ENCODE measurements at places on chromosomes 5 and 9.
A peak's percentile ranks its signal among the peaks of the same experiment; 100 is the strongest.

DNA sequence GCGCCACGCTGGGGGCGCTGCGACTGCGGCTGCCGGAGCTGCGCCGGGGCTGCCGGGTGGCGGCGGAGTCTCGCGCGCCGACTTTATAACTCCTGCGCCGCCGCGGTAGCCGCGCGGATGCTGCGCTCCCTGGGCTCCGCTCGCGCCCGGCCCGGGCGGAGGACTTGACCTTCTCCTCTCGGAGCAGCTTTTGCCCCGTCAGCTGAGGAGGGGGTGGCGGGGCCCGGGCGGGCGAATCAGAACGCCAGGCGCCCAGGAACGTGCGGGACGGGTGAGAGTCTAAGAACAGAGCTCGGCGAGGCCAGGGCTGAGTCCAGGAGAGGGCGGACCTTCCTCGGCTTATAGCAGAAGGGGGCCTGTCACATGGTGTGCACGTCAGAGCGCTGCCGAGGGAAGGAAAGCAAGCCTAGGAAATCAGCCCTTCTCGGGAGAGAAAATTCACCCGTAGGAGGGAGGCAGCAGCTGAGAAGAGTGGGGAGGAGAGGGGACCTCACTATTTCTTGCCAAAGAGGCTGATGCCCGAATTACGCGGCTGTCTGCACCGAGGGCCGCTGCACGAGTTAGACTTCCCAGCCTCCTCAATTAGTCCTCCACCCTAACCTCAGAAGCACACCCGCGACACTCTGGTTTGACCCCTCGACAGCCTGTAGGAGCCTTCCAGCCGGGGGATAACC lies at the start of gene FOXD1:
Gene FOXD1, minus strand, starts transcription at position 315 of the 674 bp plus-strand sequence. CDS start 415 bp downstream, outside the sequence.
- DNase-seq = peak; percentile 70

DNA sequence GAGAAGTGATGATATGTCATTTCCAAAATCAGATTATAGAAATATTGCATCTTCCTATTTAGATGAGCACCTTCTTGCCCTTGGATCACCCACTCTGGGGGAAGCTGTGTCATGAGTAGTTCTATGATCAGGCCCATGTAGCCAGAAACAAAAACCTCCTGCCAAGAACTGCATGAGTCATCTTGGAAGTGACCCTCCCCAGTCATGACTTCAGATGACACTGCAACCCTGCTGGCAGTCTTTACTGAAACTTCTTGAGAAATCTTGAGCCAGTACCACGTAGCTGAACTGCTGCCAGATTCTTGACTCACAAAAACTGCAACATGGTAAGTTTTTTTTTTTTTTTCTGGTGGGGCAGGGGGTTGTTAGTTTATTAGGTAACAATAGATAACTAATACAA lies 439.6 kb upstream of the PTGER4 start:
- peak; percentile 42 for DNase-seq

DNA sequence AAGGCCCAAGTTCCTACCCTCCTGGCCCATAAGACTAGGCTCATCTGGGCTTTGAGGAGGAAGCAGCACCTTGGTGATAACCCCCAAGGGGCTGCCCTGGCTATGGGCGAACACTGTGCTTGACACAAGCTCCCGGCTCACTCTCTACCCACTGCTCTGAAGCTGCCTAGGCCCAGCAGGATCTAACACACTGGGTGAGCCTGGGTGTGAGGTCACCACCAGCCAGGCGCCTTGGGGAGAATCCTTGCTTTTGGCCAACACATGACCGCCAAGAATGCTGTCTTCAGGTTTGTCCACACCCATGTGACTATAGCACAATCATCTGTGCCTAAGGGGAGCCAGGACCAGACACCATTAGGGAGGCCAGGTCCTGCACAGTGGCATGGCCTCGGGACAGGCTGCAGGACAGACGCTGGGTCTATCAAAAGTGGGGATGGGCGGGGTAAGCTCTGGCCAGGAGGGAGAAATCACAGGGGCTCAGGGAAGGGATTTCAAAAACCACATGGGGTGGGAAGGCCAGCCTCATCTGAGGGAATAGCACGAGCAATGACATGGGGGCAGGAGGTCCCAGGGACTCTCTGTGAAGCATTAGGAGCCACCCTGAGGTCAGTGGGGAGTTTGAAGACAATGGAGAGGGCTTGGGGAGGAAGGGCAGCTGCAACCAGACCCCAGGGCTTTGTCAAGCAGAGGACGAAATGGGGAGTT lies 29.6 kb downstream of the BICD2 start:
- DNase-seq = no peak

DNA sequence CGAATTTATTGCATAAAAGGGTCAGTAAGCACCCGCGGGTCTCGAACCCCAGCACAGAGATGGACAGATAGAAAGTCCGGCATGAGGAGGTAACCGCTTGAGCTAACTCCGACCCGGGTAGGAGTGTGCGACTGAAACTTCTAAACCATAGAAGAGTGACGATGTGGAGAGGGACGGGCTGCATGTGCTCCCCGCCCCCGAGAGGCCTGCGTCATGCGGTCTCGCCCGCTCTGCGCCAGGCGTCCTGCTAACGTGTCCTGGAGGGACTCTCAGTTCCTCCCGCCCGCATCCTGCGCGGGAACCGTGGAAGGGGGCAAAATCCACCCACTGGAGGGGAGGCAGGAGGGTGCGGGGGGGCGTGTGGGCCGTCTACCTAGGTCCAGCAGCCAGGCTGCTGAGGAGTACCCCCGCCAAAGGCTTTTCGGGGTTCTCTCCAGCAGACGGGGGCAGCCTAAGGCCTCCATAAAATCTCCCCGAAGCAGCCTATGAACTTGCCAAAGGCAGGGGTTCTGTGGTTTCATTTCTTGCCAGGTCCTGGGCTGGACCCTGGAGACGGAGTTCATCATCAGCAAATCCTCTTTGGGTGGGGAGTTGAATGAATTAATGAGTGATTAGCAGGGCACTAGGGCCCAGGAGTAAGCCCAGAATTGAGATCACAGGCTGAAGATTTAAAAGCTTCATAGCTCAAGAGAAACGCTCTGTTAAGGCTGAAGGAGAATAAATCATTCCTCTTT lies 51.9 kb downstream of the TGFBI start:
- DNase-seq = peak; percentile 87

GRCh38 chr9:92723299-92723625 lies 41.4 kb downstream of the BICD2 start:
- DNase-seq = no peak

DNA sequence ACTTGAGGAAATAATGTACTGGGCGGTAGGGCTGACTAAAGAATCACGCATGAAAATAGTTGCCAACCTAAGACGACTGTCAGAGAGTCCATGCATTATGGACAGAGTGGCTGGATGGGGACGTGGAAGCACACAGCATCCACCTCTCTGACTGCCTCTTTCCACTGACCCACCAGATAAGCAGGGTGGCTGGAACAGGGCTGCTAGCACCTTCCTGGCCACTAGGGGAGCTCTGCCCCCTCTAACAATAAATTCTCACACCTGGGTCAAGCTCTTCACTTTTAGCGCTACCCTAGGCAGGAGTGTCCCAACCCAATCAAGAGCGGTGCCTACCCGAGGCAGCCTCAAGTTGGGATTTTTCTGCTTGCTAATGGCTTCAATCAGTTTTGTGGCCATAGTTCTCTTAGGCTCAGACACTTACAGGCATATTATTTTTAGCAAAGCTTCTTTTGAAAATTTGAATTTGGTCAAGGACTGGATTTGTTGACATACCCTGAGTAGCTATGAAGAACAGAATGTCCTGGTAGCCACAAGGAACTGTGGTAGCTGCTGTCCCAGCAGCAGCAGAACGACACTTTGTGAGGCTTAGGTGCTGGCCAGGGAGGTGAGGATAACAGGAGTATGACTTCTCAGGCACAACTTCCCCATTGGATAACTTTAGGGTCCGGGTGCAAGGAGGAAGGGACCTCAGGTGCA lies 6.9 kb upstream of the TPM2 start:
- DNase-seq = peak; percentile 68

- no peak for DNase-seq
Observed at GRCh38 chr5:91189480-91190313, 193.4 kb downstream of the ARRDC3 start.

DNA sequence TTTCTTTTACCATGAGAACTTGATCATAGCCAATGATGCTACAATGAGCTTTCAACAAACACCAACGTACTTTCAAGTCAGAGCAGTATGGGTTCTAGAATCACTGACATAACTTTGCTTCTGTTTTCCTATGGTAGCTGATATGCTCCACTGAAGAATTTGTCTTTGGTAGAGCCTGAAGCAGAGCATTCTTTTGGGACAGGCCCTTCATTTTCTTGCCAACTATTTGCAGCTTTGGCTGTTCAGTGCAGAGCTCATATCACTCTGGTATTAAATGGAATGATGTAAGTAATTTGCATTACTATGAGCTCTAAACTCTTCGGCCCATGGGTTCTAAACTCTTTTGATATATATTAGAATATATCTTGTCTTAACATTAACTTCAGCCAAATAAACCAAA lies 51.8 kb upstream of the APC start:
- no peak for DNase-seq

GRCh38 chr9:129439242-129439641 lies 181.7 kb downstream of the C9orf50 start:
- DNase-seq = no peak

GRCh38 chr5:53038196-53038847 lies 49.2 kb downstream of the ITGA2 start:
- no peak for DNase-seq

GRCh38 chr9:86960938-86961337 lies 13.6 kb upstream of the GAS1 start:
- no peak for DNase-seq

DNA sequence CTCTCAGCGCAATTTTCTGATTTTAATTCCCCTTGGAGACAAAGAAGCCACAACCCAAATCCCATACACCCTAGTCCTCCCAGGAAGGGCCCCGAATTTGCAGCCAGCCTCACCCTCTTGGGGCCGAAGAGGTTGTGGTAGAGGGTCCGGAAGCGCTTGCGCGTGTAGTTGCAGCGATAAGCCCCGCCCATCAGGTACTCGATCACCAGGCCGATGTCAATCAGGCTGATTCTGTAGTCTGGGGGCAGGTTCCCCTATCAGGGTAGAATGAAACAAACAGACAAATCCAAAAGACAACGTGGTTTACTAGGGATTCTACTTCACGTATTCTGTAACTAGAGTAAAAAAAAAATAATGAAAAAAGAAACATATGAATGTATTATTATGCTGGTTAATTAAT lies 210.6 kb upstream of the KLF9 start:
- DNase-seq = no peak

- DNase-seq = no peak
Observed at GRCh38 chr9:114151426-114151956, 3.8 kb upstream of the COL27A1 start.

DNA sequence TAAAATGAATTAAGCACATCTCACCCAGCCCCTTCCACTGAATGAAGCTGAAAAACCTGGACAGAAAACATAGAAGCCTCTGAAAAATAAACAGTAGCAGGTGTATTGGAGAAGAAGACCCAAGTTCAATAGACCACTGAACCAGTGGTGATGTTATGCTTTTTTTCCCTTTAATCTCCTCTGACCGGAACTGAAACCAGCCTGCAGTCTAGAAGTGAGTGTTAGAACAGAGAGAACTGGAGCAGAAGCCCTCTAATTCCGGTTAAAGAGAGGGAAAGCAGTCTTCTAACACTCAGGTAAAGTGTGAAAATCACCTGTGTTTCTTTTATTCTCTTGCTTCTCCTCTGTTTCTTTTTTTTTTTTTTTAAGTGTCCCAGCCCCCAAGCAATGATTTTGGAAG lies 83.5 kb upstream of the CCL21 start:
- DNase-seq = no peak

- no peak for DNase-seq
Observed at GRCh38 chr9:12860998-12861397, 86.2 kb downstream of the LURAP1L start.

- no peak for DNase-seq
Observed at GRCh38 chr5:87147441-87147840, 120.2 kb upstream of the RASA1 start.

- no peak for DNase-seq
Observed at GRCh38 chr5:67020096-67020615, 176.4 kb downstream of the CD180 start.

DNA sequence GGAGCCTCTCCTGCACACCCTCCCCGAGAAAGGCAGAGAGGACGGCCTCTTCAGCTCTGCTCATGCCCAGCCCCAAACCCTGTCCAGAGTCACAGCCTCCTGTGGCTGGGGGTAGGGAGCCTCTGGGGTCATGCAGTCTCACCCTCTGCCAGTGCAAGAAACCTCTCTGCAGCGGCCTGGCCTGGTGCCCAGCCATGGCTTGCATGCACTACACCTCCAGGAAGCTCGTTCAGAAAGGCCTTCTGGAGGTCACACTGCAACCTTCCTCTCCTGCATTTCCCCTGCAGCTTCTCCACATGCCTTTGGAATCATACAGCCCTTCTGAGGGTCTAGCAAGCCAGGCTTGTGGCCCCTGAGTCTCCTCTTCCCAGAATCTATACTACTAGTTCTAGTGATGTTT lies 17.9 kb downstream of the CSF1R start:
- DNase-seq = no peak

- no peak for DNase-seq
Observed at GRCh38 chr5:24188216-24188925, 456.4 kb downstream of the CDH10 start.

All from activated CD4-positive, alpha-beta T cell treated with anti-CD3 and anti-CD28 coated beads, Interleukin-2, amount 50 U/mL, for 48 hours (primary cell).